Stimulated activated CD4-positive, alpha-beta T cell treated with anti-CD3 and anti-CD28 coated beads, Interleukin-1b, Interleukin-23, amount 100 ng/mL, for 1 hour (primary cell): ENCODE measurements at places on chromosomes 3 and 15.

DNA sequence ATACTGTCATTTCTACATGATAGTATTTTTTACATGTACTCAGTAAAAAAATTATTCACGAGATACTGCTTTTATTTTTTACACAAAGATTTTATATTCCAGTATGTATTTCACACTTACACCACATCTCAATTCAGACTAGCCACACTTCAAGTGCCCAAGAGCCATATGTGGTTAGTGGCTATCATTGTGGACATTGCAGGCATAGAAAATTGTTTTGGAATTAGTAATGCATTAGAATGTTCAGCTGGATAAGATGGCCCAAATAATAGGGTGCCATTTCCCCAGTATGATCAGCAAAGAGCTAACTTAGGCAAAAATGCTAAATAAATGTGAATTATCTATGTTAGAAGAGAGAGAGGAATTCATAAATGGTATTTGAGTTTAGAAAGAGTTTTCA, 203.8 kb upstream of the MCTP2 start:
- no peak for DNase-seq

DNA sequence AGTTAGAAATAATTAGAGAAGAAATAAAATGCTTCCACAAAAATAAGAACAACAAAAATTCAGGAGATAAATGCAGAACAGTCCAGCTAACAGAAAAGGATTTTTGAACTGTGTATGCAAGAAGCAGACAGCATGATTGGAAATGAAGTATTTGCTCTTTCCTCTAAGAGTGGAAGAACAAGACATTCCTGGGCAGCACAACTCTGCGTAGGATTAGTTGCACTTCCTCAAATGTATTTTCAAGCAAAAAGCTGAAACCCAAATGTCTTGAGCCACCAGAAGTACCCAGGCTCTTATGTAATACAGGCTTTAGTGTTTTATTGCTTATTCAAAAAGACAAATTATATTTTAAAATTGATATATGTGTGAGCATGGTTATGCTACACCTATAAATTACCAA, 127.2 kb downstream of the ZBTB20 start:
- DNase-seq, result no peak

GRCh38 chr3:150428562-150428961, 20.5 kb downstream of the TSC22D2 start:
- DNase-seq, result no peak

- peak; percentile 24 for DNase-seq
Measured at GRCh38 chr3:110314512-110315114, 757.0 kb upstream of the NECTIN3 start.

DNA sequence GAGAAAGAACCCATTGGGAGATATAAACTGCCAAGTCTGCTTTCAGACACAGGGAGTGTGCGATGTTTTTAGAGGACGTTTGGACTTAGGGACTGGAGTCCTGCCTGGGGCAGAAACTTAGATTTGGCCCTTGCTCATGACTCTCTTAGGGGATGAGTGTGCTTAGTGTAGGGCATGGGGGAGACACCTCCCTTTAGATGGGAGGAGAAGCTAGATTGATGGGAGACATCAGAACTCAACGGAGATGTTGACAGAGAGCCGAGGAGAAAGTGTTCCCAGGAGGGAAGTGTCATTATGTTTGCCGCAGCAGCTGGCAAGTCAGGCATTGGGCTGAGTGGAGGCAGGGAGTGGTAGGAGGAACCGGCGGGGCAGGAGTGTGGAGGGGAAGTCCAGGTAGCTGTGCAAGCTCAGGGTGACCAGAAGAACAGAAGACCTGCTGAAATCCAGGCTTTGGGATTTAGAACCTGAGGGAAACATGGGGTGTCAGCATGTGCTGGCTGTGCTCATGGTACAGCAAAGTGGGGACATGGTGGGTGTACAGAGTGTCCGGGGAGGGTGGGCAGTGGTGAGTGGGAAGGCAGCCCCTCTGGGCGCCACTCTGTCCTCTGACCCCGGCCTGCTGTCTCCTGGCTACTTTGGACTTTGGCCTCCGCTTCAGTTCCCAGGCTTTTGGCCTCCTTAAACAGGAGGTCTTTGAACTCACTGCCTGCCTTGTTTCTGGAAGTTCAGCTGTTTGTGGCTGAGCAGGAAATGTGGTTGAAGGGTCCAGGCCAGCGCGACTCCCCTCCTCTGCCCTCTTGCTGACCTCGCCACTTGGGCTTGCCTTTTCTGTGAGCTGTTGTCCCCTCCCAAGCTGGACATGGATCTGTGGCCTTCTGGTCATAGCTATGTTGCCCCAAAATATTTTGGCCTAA, 324.0 kb upstream of the LRRFIP2 start:
- DNase-seq, result no peak

DNA sequence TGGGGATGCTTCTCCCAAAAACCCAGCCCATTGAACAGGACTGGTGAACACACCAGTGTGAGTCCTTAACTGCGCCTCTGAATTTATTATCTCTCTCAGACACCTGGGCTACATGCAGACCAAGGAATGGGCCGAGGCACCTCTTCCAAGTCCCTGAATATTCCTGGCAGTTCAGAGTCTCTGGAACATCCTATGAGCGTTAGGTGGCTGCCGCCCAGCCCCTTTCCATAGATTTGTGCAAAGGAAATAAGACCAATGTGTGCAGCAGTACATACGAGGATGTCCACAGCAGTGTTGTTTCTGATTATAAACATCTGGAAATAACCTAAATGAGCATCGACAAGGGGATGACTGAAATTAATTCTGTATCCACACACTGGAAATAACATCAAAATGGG, 104.9 kb upstream of the RPL32 start:
- DNase-seq, result no peak

DNA sequence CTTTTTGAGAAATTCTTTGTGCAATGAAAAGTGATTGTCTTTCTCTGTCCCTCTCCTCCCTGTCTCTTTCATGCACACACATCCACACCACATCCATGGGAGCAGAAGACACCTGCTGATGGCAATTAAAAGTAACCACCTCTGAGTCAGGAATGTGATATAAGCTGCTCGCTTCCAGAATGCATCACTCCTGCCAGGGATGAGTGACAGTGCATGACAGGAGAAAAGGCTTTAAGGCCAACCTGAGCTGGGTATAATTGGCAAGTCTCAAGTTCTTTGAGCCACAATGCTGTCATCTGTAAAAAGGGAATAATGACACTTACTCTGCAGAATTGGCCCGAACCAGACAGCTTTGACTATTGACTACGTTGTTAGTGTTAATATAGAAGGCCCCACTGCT, 59.6 kb downstream of the UBP1 start:
- DNase-seq, result no peak

DNA sequence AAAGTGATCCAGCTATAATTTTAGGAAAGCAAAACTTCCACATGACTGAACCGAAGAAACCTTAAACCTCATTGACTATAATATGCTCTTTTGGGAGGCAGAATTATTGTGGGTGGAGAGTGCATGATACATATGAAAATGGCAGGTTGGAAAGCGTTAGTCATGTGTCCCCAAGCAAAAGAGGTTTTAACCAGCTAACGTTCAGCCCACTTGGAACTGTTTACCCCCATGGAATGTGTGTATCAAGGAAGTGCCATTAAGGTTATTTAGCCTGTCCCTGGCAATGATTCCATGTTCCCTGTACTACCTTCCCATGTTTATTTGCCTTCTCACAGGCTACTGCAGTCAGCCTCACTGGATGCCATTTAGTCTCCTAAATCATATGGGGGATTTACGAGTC, 44.1 kb upstream of the LRRC58 start:
- no peak for DNase-seq

DNA sequence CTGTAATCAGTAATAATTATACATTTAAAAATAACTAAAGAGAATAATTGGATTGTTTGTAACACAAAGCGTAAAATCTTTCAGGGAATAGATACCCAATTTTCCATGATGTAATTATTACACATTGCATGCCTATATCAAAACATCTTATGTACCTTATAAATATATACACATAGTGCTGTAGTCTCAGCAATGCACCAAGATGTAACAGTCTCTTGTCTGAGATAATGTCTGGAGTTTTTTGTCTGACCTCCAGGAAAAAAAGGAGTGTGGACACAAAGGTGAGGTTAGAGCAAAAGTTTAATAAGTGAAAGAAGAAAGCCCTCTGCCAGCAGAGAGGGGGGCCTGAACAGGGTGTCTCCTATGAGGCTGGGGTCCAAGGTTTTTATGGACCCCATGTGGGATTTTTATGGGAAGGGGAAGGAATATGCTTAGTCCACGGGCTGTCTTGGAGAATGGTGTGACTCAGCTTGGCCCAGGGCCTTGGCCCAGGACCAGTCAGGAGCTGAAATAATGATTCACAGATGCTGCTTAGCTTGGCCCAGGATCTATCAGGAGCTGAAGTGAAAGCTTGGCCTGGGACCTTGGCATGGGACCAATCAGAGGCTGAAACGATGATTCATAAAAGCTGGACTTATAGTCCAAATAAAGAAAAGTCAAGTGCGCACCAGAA, 545.0 kb downstream of the ZPLD1 start:
- DNase-seq, result no peak

GRCh38 chr15:44738340-44738984, 2.1 kb downstream of the TRIM69 start:
- no peak for DNase-seq

- no peak for DNase-seq
Measured at GRCh38 chr15:21267226-21267625, 173.1 kb downstream of the POTEB3 start.

DNA sequence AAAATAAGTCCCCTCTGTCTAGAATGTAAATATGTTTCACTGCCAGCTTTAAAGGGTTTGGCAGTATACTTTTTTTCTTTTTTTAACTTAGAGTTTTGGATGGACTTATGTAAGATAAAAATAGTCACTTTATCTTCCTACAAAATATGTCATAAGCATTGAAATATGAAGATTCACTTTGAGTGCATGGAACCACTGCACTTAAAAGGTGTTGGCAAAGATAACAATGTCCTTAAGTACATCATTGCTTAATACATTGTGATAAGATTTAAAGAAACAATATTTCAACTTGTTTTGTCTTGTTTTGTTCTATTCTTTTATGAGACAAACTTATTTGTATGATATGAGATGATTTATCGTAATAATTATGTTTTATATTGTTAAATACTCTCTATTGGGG, 66.3 kb upstream of the NAALADL2 start:
- DNase-seq, result no peak

DNA sequence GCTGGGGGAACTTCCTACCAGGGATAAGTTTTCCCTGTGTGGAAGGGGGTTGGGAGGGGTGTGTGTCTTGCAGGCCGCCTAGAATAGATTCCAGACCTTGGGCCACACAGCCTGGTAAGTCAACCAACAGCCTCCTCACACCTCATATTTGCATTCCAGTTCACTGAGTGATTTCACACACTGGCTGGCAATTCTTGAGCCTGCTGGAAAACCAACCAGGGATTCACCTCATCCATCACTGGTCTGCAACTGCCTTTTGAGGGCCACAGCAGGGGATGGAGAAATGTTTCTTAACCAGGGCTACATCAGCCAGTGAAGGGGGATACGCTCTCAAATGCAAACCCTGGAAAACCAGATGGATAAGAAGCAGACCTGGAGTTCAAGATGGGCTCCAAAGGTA, 2.0 kb downstream of the FSTL1 start:
- DNase-seq, result no peak

DNA sequence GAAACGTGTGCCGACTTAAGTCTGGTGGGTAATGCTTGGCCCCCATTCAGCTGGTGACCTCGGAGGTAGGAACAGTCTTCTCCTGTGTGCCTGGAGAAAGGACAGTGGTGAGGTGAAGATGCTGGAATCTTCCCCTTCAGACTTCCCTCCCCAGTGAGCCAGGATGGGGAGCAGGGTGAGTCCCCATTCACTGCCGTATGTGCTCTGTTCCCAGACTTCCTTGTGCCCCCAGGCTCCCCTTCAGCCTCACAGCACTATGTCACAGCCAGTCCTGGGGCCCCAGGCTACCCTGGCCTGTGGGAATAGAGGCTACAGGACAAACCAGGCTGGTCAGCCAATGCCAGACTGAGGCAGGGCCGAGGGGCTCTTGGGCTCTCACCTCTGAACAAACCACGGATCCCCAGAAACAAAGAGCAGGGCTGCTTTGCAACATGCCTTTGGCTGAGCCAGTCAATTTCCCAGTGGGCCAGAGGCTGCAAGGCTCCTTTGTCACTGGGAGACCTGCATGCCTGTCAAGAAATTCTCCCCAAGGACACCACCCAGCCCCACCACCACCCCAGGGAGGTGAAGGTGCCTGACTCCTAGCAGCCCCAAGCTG, 31.8 kb upstream of the HHATL start:
- no peak for DNase-seq

- no peak for DNase-seq
Measured at GRCh38 chr15:94196531-94196930, 34.8 kb upstream of the MCTP2 start.

DNA sequence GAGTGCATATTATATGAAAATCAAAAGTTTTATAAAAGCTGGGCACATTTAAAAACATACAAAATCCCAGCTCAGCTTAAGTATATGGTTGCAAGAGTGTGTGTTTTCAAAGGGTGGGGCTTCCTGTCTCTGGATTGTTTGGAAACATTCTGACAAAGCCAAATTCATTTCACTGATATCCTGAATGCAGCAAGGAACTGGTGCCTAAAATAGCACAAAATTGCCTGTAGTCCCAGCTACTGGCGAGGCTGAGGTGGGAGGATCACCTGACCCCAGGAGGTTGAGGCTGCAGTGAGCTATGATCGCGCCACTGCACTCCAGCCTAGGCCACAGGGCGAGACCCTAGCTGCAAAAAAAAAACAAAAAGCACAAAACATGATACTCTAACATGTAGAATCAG, 13.0 kb upstream of the TJP1 start:
- DNase-seq, result no peak

DNA sequence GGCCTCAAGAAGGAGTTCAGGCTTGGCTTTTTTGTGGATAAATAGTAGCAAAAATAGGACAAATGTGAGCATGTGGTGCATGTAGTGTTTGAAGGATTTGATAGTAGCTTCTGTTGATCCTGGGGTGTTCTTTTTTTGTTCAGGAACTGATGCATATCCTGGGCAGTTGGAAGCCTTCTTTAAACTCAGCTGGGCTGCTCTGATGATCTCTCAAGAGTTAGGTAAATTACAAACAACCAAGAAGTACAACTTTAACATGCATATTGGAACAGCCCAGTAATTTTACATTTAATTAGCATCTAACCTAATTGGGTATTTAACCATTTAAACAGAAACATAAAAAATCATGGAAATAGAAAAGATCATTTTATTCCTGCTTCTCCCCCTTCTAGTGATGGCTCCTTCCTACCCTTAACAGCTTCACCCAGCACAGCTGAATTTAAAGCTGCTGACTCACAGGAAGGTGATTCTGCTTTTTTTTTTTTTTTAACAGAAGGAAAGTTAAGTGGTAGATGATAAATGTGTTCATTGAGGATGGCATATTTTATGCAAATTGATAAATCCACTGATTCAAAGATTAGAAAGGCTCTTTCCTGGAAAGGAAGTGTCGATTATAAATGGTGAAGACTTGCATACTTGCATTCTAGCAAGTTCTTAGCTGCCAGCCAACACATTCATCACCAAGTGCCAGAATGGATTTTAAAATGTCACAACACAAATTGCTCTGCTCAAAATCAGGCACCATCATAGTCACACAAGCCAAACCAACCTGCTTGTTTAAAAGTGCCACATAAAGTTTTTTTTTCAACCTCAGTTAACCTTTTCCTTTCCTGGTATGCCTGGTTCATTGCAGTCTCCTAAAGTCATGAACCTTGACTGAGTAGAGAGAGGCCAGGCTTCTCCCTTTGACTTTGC, 20.0 kb downstream of the SLC35G2 start:
- no peak for DNase-seq

- DNase-seq, result no peak
Measured at GRCh38 chr3:127867412-127867811, 45.1 kb upstream of the MGLL start.
